HCT116 (cell line): ENCODE measurements at places on chromosomes 1 and 21.

GRCh38 chr1:161940866-161941591, 82.6 kb downstream of the OLFML2B start:
- no peak for DNase-seq

DNA sequence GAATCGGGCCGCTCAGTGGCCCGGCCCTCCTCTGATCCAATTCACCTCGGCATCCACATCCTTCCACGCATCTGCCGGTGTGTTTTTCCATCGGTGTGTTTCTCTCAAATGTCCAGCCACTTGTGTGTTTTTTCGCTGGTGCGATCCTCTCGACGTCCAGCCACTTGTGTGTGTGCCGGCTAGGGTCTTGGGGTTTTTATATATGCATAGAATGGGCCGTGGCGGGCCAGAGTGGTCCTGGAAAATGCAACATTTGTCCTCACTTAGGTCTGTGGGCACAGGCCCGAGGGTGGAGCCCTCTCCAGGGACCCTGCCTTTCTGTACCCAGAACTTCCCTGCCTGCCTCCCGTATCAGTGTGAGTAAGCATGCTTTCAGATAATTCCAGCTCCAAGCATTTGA, 1106.4 kb downstream of the AMY1C start:
- DNase-seq = no peak

DNA sequence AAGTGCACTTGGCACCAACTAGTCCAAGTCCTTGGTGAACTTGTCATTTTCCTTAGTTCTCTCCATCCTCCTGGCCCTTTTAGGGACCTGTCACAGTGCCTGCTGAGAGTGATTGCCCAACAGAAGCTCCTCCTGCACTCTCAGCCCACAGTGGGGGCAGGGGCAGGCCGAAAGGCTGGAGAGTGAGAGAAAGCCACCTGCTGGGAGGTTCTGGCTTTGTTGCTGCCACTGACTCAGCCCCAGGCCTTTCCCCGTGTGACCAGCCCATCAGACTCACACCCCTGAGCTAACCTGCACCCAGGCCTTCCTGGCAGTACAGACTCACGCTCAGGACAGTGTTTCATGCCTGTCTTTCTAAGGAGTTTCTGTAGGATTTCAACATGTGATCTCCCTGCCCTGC, 17.1 kb upstream of the PROK1 start:
- DNase-seq = peak; percentile 51

DNA sequence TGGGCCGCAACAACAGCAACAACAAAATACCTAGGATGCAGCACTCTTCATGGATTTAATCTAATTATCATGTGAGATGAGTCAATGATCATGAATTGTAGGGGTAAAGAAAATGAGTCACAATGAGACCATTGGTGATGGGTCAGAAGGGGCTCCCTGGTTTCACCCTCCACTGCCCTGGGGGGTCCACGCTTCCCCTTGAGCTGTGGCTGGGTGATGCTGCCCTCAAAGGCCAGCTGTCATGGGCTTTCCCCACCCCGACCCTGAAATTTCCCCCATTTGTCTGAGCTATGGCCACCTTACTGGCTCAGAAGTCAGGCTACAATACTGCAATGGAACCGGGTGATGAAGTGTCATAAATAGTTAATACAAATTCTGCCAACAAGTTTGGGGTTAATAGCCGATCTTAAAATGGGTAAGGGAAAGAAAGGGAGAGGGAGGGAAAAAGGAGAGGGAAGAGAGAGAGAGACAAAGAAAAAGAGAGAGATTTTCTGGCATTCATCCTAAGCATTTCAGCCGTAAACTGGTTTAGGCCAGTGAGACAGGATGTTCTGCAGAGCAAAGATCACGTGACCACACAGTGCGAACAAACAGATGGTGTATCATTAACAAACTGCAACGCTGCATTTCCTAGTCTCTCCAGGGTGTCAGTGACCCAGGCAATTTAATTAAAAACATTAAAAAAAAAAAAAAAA, 143.4 kb upstream of the ERRFI1 start:
- no peak for DNase-seq

- DNase-seq = no peak
Measured at GRCh38 chr1:189726806-189727205, 750.9 kb downstream of the BRINP3 start.

DNA sequence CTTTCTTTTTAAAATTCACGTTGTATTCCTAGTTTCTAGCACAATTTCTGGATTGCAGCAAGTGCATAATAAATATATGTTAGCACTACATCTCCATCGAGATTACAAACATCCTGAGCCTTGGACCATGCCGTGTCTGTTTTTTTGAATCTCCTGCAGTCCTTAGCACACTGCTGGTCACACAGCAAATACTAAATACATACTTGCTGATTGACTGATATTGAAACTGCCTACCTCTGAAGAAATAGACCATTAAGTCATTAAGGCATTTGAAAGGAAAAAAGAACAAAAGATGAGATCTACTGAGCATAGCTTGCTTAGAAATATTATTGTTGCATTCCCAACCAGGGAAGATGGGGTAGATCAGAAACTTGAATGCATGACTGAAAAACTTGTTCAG, 369.1 kb downstream of the PTBP2 start:
- no peak for DNase-seq

- no peak for DNase-seq
Measured at GRCh38 chr1:236142253-236143103, at the start of gene GPR137B. TSS of gene GPR137B (plus strand) at chr1:236142539. CDS start at chr1:236142623, 84 bp downstream.

- peak; percentile 79 for DNase-seq
Measured at GRCh38 chr1:24018611-24019580, 38.8 kb upstream of the SRSF10 start.

DNA sequence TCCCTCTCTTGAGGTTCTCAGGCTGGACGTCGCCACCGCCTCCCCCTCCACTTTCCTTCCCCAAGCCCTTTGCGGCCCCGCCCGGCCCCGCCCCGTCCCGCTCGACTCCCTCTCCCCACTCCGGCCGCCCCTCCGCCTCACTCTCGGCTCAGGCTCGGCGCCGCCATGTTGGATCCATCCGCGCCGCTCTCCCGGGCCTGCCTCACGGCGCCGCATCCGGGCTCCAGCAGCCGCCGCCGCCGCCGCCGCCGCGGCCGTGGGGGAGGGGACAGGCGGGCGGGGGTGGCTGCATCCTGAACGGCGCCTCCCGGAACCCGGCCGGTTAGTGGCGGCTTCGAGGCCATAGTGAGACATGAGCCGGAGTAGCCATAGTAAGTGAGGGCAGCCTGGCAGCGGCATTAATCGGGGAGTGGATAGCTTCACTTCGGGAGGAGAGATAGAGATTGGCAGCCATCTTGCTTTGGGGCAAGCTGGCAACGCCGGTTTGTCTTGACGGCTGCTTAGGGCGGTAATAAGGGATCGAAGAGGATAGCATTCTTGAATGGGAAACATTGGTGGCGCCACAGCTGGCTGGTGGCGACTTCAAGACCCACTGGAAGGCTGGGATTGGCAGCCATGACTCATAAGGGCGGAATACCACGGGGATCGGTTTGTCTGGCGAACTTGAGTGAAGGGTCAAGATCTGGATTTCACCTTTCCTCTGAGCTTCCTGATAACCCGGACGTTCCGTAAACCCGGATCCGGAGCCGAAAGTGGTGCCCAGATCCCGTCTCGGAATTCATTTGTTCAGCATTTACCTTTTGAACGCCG, at the start of gene DEDD:
TSS of gene DEDD (minus strand) at position 258 of the 810 bp plus-strand sequence. CDS start 8,205 bp downstream, outside the sequence.
- peak; percentile 98 for DNase-seq

GRCh38 chr1:182473556-182473955, 23.6 kb downstream of the RGSL1 start:
- DNase-seq = no peak

DNA sequence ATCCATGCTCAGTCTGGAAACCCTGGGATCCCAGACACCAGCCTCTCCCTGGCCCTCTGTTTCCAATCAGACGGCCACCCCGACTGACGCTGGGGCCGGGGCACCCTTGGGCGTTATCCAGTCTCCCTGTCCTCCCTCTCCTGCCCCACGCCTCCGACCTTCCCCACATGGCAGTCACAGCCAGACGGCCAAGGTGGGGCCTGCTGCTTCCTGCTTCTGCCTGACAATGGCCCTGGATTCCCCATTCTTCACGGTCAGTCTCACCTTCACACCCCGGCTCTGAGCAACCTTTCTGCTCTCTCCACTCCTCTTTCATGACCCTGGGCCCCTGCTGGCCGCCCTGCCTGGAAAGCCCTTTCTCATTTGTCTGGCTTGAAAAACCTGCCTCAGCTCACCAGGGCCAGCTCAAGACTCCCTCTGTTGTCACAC, 6.6 kb downstream of the GNG4 start:
- no peak for DNase-seq

- no peak for DNase-seq
Measured at GRCh38 chr1:204602111-204602579, 83.4 kb downstream of the LRRN2 start.

DNA sequence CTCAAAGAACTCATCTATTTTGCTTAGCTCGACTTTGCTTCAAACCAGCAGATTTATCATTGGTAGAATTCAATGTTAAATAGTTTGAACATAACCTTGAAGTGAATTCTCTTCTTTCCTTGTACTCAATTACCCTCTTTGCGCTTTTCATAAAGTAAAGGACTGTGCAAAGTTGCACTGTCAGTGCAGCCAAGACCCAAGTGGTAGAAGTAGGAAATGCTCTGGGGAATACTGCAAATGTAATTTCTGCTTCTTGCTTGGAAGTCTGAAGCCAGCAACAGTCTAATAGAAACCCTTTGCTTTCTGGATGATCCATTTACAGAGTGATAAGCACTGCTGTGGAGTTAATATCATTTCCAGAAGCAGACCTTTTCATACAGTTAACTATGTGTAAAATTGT, 936.7 kb upstream of the TMPRSS15 start:
- no peak for DNase-seq

GRCh38 chr1:192866241-192866868, 57.5 kb downstream of the RGS2 start:
- no peak for DNase-seq

- DNase-seq = no peak
Measured at GRCh38 chr1:183910845-183911244, 105.9 kb downstream of the RGL1 start.
